Activated CD4-positive, alpha-beta T cell treated with anti-CD3 and anti-CD28 coated beads, Interleukin-2, amount 10 ng/mL, durations not matched to agents 24 days and 14 days (primary cell): ENCODE measurements at places on chromosomes 7 and 10. TPM values are rescaled to one million over a fixed set of nuclear protein-coding genes. Genes with fewer than 3 reads are reported as not detected.

NEBL gene
- total RNA-seq, result 0.42 and 0.59 TPM in 2 replicates

WDR86 gene
- not detected in 2 replicates for total RNA-seq

COPG2 gene
- 21.4 and 22.5 TPM in 2 replicates for total RNA-seq

BLNK gene
- total RNA-seq, result not detected in 2 replicates

RHEB gene
- total RNA-seq, result 55.4 and 62.5 TPM in 2 replicates

VPS50 gene
- 14.7 and 17.1 TPM in 2 replicates for total RNA-seq

DNA sequence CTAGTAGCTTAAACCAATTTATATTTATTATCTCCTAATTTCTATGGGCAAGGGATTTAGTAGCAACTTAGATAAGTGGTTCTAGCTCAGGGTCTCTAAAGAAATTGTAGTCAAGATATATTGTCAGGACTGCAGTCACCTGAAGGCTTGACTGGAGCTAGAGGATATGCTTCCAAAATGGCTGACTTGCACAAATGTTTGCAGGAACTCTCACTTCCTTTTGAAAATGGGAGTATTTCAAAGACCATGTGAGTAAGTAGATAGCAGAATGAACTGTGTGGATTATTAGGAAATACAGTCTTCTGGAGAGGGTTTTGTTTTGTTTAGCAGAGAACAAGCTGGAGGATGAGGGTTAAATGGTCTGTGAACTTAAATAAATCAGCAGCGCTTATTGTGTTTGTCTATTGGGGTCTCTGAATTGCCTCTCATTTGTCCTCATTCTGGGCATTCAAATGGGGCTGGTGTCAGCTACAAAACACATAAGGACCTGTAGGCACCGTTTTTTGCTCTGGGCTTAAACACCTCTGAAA, 524.6 kb downstream of the LRMDA start:
- no peak for DNase-seq
- H3K4me3 ChIP-seq, result no peak overlapping the region
- no peaks in the 10 kb centered on the region for H3K36me3 ChIP-seq
- no peaks in the 10 kb centered on the region for H3K27me3 ChIP-seq
- H3K27ac ChIP-seq, result no peak overlapping the region

DNA sequence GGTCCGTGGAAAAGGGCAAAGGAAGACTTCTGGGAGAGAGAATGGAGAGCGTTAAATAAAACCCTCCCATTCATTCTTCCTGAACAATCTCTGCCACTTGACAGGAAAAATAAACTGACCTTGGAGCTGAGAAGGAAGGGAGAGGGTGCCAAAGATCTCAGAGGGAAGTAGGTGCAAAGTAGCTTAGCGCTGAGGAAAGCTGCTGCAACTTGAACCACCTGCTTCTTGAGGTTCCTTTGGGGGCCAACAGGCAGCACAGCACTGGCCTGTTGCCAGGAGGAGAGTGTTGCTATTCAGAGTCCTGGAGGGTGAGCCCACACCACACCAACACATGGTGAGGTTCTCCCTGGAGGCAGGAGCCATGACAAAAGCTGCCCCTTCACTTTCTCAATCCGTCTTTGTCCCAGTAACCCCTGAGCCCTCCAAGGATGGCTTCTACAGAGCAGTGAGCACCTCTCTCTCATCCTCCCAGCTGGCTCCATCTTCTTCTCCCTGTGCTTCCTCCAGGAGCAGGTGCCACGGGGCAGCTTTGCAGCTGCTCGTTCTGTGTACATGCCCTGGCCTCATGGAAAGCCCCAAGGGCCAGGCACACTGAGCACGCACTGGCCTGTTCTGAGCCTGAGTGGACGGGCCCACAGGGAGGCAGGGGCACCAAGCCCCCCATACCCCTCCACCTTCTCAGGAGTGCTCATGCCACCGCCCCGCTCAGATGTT, 101.3 kb downstream of the STRA8 start:
- peaks cover 2% of the 10 kb centered on the region for H3K4me1 ChIP-seq
- H3K27me3 ChIP-seq, result no peaks in the 10 kb centered on the region
- no peak for DNase-seq

- no peak for DNase-seq
- H3K4me3 ChIP-seq, result no peak overlapping the region
- no peaks in the 10 kb centered on the region for H3K4me1 ChIP-seq
These were observed 375.8 kb downstream of the MDFIC start for GRCh38 chr7:115297656-115298055.

- H3K27me3 ChIP-seq, result no peaks in the 10 kb centered on the region
- H3K4me3 ChIP-seq, result no peak overlapping the region
- H3K4me1 ChIP-seq, result no peaks in the 10 kb centered on the region
These were observed 40.8 kb downstream of the EPDR1 start for GRCh38 chr7:37961251-37961650.

GRCh38 chr7:155477476-155477875, 19.5 kb downstream of the EN2 start:
- no peak overlapping the region for H3K4me3 ChIP-seq
- peaks cover 8% of the 10 kb centered on the region for H3K4me1 ChIP-seq
- no peak for DNase-seq
- peak overlapping the region; percentile 59 for H3K27ac ChIP-seq

GRCh38 chr7:46672861-46673260, 751.8 kb upstream of the IGFBP3 start:
- H3K4me1 ChIP-seq, result no peaks in the 10 kb centered on the region
- no peak for DNase-seq
- no peaks in the 10 kb centered on the region for H3K27me3 ChIP-seq
- H3K36me3 ChIP-seq, result no peaks in the 10 kb centered on the region

DNA sequence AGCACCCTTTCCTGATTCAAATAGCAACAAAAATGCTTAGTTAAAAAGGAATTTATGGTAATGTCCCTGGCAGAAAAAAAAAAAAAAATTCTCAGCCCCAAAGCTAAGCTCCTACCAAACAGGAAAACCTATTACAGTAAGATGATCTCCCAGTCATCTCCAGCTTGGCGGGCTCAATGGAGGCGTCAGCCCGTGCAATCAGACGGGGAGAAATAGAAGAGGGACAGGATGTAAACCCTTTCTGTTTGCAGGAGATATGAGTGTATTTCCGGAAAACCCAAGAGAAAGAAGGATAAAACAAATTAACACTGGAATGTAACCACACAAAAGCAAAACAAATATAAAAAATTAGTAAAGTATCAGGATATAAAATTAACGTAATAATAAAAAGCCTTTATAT, 242.8 kb downstream of the TCERG1L start:
- H3K27ac ChIP-seq, result no peak overlapping the region
- DNase-seq, result no peak
- H3K36me3 ChIP-seq, result no peaks in the 10 kb centered on the region
- no peaks in the 10 kb centered on the region for H3K4me1 ChIP-seq
- no peak overlapping the region for H3K4me3 ChIP-seq

DNA sequence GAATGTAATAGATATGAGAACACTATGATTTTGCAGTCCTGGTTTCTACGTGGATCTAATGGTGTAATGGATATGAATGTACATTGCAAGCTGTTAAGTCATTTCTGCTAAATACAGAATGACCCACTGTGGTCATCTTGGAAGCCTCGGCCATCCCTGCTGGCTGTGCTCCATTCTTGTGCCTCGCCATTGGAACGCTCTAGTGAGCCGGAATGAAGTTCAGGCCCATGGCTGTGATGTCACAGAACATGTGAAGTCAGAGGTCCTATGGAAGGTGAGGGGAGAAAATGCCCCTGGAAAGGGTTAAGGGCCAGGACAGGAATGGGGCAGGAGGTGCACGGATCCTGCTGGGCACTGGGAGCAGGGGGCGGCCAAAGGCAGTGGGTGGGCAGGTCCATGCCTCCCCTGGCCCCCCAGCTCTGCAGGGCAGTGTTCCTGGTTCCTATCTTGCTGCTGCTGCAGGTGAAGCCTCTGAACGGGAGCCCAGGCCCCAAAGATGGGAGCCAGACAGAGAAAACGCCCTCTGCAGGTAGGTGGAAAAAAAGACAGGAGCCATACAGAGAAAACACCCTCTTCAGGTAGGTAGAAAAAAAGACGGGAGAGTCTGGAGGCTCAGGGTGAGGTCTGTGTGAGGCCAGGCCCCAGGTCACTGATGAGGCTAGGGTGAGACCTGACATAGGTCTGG, at the start of gene LLCFC1:
TSS of gene LLCFC1 (plus strand) at position 259 of the 685 bp plus-strand sequence. CDS start at position 397, 138 bp downstream.
- no peak within 1 kb of the TSS for H3K27ac ChIP-seq
- DNase-seq, result no peak
- no peaks in the 10 kb centered on the region for H3K36me3 ChIP-seq
- H3K4me1 ChIP-seq, result no peaks in the 10 kb centered on the region
- no peaks in the 10 kb centered on the region for H3K27me3 ChIP-seq

- H3K36me3 ChIP-seq, result no peaks in the 10 kb centered on the region
- no peaks in the 10 kb centered on the region for H3K27me3 ChIP-seq
- no peak overlapping the region for H3K27ac ChIP-seq
- no peak for DNase-seq
These were observed 111.5 kb downstream of the LRMDA start for GRCh38 chr10:75542906-75543305.

- no peak overlapping the region for H3K27ac ChIP-seq
- H3K36me3 ChIP-seq, result no peaks in the 10 kb centered on the region
- no peaks in the 10 kb centered on the region for H3K4me1 ChIP-seq
- peaks cover 1% of the 10 kb centered on the region for H3K27me3 ChIP-seq
- H3K4me3 ChIP-seq, result no peak overlapping the region
These were observed 34.2 kb upstream of the TCF7L2 start for GRCh38 chr10:112915590-112916572.

DNA sequence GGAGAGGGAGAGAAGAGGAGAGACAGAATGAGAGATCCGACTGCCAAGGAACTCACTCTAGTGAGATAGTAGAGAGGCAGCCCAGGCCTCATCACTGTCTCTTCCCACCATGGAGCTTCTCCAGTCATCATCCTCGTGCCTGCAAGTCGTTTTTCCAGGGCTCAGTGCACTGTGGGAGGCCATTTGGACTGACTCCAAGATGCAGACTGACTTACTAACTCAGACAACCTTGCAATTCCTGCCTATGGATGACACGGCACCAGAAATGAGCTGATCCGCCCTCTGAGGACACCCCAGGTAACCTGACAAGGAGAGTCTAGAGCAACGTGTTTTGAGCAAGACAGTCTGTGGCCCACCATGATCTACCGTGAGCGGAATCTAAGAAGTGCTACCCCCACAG, 154.9 kb downstream of the GLI3 start:
- H3K4me3 ChIP-seq, result no peak overlapping the region
- no peaks in the 10 kb centered on the region for H3K4me1 ChIP-seq
- H3K36me3 ChIP-seq, result no peaks in the 10 kb centered on the region
- no peak overlapping the region for H3K27ac ChIP-seq

GRCh38 chr10:113693348-113693747, 13.6 kb downstream of the CASP7 start:
- DNase-seq, result no peak
- H3K36me3 ChIP-seq, result peaks cover 80% of the 10 kb centered on the region
- H3K4me1 ChIP-seq, result peaks cover 21% of the 10 kb centered on the region
- no peaks in the 10 kb centered on the region for H3K27me3 ChIP-seq
